Amniotic epithelial cell (primary cell): ENCODE measurements at places on chromosomes 16 and 17.

DNA sequence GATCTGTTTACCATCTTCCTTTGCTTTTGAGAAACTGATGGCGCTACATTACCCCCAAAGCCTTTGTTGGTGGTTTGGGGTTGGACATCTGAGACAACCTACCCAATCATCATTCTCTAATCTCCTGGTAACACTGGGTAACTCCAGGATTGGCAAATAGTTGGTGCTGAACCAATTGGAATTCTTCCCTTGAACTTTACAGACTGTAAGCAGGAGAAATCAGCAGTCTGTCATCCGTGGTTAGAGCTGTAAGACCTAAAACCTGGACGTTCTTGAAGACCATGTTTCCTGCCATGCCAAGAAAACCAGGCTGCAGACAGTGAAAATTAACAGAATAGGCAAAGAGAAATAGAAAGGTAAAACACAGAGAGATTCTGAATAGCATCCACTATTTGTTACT, 398.8 kb upstream of the SALL1 start:
- DNase-seq = peak; percentile 77

- DNase-seq = no peak
These were observed 67.8 kb downstream of the GRIN2A start for GRCh38 chr16:10114409-10114808.

GRCh38 chr16:56090076-56090475, 101.2 kb upstream of the GNAO1 start:
- DNase-seq = no peak

DNA sequence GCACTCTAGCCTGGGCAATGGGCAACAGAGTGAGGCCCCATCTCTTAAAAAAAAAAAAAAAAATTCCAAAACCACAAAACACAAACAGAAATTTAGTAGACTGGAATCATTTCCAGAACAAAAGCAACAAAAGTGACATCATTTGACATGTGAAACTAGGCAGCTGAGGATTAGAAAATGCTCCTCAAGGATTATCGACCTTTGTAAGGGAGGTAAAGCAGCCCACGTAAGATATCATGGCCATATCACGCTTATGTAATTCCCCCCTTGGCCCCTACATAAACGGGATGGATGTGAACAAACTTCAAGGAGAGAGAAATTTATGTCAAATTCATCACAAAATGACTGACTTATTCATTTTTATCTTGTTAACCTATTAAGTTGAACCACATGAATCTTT, 83.3 kb downstream of the WDR59 start:
- no peak for DNase-seq

DNA sequence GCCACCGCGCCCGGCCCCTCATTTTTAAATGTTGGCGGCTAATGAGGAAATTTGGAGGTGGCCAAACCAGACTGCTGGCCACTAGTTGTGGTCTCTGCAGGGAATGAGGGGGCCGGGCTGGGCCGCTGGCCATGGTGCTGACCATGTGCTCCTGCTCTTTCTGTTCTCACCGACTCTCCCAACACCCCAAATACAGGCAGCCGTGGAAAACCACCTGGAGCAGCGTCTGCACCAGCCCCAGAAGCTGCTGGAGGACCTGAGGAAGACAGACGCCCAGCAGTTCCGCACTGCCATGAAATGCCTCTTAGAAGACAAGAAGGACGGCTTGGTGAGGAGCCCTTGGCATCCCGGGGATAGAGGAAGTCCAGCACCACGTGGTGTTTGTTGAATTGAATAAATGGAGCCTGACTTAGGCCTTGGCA, 21.3 kb downstream of the OTOA start:
- DNase-seq = no peak

DNA sequence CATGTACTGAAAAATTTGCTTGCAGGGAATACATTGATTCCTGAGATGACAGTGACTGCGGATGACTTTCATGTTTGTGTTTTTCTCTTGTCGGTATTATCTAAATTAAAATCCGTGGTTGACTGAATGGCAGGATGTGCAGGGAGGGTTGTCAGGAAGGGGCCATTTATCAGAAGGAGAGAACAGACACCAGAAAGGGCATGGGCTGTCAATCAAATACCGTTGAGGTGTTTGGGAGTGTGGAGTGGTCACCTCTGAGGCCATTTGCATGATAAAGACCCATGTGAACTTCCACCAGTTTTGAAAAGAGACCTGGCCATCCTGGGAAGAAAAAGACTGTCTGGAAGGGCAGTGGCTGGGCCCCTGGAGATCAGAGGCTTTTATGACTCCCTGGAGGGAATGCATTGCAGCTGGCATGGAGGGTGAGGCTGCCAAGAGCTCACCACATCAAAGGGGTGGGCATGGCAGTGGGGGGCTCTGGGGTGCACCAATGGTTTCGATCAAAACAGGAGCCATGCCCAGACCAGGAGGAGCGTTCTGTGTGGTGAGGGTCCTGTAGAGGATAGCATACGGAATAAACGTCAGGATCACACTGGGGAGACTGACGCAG, 67.1 kb downstream of the CYLD start:
- DNase-seq = no peak

GRCh38 chr17:2932946-2933345, 130.5 kb downstream of the OR1D5 start:
- DNase-seq = no peak

GRCh38 chr16:27539120-27539519, 10.6 kb downstream of the GTF3C1 start:
- no peak for DNase-seq

DNA sequence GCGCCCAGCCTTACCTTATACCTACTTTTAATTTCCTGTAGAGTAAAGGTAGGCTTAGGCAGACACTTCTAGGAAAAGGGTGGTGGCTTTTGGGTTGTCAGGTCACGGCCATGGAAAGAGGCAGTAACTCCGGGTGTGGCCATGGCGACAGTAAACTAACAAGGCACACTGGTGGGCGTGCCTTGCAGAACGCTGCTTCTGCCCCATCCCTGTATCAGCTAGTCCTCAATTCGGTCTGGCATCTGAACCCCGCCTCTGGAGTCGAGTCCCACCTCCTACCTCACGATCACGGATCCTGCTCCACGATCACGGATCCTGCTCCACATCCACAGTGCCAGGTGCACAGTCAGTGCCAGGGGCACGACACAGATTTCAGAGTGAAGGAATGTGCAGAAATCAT, 5.6 kb downstream of the ADCY9 start:
- no peak for DNase-seq
